ENCODE measurements at places on chromosomes 16 and 17. TPM values are rescaled to one million over a fixed set of nuclear protein-coding genes. Genes with fewer than 3 reads are reported as not detected.

Gene NAGS
- 1.0 TPM for total RNA-seq

Gene SSH2
- 95.7 TPM for total RNA-seq

Gene WNT9B
- not detected for total RNA-seq

Gene CLEC18C
- total RNA-seq, result 0.31 TPM

Gene SGCA
- total RNA-seq, result 2.2 TPM

Gene TMEM220
- 2.4 TPM for total RNA-seq

Gene ANKRD40CL
- 0.42 TPM for total RNA-seq

Gene ACSM5
- total RNA-seq, result not detected

Gene ABCA6
- total RNA-seq, result 3.3 TPM

Gene TMEM238L
- not detected for total RNA-seq

Gene ANKS3
- total RNA-seq, result 17.9 TPM

Gene SDF2
- 47.7 TPM for total RNA-seq

Gene SLC43A2
- 148 TPM for total RNA-seq

Gene CFAP97D1
- not detected for total RNA-seq

Gene ZNF213
- 5.6 TPM for total RNA-seq

Gene CYGB
- 0.49 TPM for total RNA-seq

Gene OTOP2
- not detected for total RNA-seq

Gene MILR1
- 13.5 TPM for total RNA-seq

Gene TMC7
- not detected for total RNA-seq

Gene TBX6
- total RNA-seq, result 2.3 TPM

Gene NPIPA7
- total RNA-seq, result 4.4 TPM

Gene DOC2B
- not detected for total RNA-seq

Gene STH
- not detected for total RNA-seq
